Colonic mucosa (tissue), 4 donors: ENCODE measurements at places on chromosomes 4 and X. TPM values are rescaled to one million over a fixed set of nuclear protein-coding genes. Genes with fewer than 3 reads are reported as not detected.

The NDNF gene
- 8.9 TPM for total RNA-seq

The CT45A5 gene
- not detected for total RNA-seq

The SLC26A1 gene
- 3.8 TPM for total RNA-seq

GRCh38 chrX:140190441-140191108 is 225.3 kb upstream of the CXorf66 start:
- no peak for DNase-seq
- no peaks in the 10 kb centered on the region for H3K4me1 ChIP-seq
- no peaks in the 10 kb centered on the region for H3K27me3 ChIP-seq
- no peaks in the 10 kb centered on the region for H3K36me3 ChIP-seq
- H3K27ac ChIP-seq: no peak overlapping the region

- no peaks in the 10 kb centered on the region for H3K27me3 ChIP-seq
- H3K4me3 ChIP-seq: no peak overlapping the region
- H3K4me1 ChIP-seq: no peaks in the 10 kb centered on the region
- DNase-seq: no peak
- H3K27ac ChIP-seq: no peak overlapping the region
- H3K36me3 ChIP-seq: no peaks in the 10 kb centered on the region
These were observed 96.1 kb downstream of the RPA4 start for GRCh38 chrX:96979766-96980165.

DNA sequence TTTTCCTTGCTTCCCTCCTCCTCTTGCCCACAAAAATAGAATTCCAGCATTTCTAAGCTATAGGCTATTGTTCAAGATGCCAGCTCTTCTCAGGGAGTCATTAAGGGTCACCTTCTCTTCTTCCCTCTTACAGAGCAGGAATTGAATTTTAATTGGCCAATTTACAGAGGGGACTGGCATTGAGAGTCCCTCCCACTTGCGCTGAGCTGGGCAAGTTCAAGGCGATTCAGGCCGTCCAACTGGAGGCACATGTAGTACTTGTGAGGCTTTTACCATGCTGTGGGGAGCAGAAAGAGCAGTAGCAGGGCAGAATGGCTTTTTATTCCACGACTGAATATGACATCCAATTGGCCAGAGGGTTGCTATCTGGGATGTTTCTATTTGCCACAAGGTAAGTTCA is 181.9 kb downstream of the SOWAHB start:
- no peaks in the 10 kb centered on the region for H3K4me1 ChIP-seq
- no peaks in the 10 kb centered on the region for H3K36me3 ChIP-seq
- H3K4me3 ChIP-seq: no peak overlapping the region
- H3K27ac ChIP-seq: no peak overlapping the region

DNA sequence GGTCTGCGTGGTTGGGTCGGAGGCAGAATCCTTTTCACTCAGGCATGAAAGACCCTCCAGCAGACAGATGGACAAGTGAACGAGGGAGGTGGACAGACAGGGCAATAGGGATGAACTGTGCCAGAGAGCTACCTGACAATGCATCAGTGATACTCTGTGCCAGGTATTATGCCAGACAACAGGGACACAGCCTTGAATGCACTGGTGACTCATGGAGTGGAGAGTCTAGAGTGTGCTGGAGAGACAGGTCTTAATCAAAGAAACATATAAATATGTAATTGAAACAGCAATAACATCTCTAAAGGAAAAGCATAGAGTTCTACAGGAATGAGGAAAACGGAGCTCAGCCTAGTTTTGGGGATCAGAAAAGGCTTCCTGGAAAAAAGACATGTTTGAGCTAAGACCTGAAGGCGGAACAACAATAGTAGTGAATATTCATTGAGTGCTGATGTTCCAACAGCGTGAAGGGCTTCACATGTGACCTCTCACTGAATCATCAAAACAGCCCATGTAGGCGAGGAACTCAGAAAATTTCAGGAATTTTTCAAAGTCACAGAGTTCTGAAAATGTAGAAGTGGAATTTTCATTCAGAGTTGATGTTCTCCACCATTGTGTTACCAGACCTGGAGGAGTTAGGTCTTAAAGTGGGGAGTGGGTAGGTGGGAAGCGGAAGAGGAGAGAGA is 20.0 kb upstream of the FGFBP2 start:
- no peak for DNase-seq
- no peaks in the 10 kb centered on the region for H3K27me3 ChIP-seq
- no peak overlapping the region for H3K4me3 ChIP-seq
- no peaks in the 10 kb centered on the region for H3K36me3 ChIP-seq
- H3K4me1 ChIP-seq: no peaks in the 10 kb centered on the region

GRCh38 chr4:184853436-184853835 is 27.7 kb upstream of the ACSL1 start:
- no peaks in the 10 kb centered on the region for H3K27me3 ChIP-seq
- H3K27ac ChIP-seq: no peak overlapping the region
- H3K4me3 ChIP-seq: no peak overlapping the region
- H3K4me1 ChIP-seq: no peaks in the 10 kb centered on the region
- H3K36me3 ChIP-seq: no peaks in the 10 kb centered on the region

DNA sequence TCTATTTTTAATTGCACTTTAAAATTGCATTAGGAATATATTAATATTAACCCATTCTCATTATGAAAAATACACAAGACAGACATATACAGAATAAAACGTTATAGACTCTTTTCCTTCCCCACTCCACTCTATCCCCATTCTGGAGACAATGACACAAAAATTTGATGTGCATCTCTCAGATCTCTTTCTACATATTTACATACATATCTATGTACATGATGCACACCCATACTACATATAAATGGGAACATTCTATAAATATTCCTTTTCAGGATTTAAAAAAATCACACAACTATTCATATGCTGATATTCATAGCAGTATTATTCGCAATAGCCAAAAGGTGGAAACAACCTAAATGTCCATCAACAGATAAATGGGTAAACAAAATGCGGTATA is 2.4 kb upstream of the CXorf66 start:
- no peak for DNase-seq
- no peaks in the 10 kb centered on the region for H3K36me3 ChIP-seq
- no peak overlapping the region for H3K27ac ChIP-seq
- H3K4me1 ChIP-seq: no peaks in the 10 kb centered on the region

GRCh38 chr4:120055162-120055561 is 11.5 kb downstream of the MAD2L1 start:
- no peaks in the 10 kb centered on the region for H3K27me3 ChIP-seq
- no peaks in the 10 kb centered on the region for H3K36me3 ChIP-seq
- no peak overlapping the region for H3K27ac ChIP-seq
- H3K4me1 ChIP-seq: peaks cover 4% of the 10 kb centered on the region

GRCh38 chrX:119753639-119754257 is 4.6 kb upstream of the SOWAHD start:
- no peaks in the 10 kb centered on the region for H3K27me3 ChIP-seq
- no peaks in the 10 kb centered on the region for H3K4me1 ChIP-seq
- H3K27ac ChIP-seq: no peak overlapping the region
- no peak overlapping the region for H3K4me3 ChIP-seq

DNA sequence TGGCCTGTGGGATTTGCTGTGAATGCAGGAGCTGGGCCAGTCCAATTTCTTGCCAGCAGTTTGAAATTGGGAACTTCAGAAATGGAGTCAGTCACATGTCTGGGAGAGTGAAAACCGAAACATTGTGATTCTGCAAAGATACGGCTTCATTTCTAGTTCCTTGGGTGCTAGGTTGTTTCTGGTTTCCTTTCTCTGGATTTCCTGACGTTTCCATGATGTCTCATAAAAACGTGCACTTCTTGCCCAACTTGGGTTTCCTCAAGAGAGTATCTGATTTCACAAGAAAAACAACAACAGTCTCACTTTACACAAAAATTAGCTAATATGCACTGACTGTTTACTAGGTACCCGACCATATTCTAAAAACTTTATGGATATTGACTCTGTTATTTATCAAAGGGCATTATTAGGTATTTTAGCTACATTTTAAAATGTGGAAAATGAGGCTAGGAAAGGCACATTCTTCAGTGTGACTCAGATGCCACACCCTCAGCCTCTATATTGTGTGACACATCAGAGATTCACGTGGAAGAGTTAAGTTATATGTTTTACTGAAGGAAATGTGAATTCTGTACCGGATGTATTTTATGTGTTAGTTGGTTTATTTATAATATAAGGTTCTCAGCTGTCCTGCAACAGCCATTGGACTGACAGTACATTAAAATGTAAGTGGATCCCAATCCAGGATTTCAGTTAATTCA is 225.0 kb upstream of the PUDP start:
- H3K27me3 ChIP-seq: no peaks in the 10 kb centered on the region
- no peak for DNase-seq
- no peak overlapping the region for H3K27ac ChIP-seq
- no peaks in the 10 kb centered on the region for H3K4me1 ChIP-seq
- H3K4me3 ChIP-seq: no peak overlapping the region
- no peaks in the 10 kb centered on the region for H3K36me3 ChIP-seq

The FMR1NB gene
- 0.25 TPM for total RNA-seq

The IL13RA1 gene
- 119 TPM for total RNA-seq
